ENCODE measurements at places on chromosomes 5 and 9.

DNA sequence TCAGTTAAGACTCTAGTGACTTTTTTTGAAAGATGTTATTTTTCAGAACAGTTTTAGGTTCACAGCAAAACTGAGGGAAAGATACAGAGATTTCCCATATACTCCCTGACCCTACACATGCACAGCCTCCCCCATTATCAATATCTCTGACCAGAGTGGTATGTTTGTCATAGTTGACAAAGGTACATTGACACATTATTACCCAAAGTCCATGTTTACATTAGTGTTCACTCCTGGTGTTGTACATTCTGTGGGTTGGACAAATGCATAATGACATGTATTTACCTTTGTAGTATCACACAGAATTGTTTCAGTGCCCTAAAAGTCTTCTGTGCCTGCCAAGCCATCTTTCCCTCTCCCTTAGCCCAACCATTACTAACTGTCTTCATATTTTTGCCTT, 470.7 kb upstream of the DMAC1 start:
- DNase-seq, result no peak

DNA sequence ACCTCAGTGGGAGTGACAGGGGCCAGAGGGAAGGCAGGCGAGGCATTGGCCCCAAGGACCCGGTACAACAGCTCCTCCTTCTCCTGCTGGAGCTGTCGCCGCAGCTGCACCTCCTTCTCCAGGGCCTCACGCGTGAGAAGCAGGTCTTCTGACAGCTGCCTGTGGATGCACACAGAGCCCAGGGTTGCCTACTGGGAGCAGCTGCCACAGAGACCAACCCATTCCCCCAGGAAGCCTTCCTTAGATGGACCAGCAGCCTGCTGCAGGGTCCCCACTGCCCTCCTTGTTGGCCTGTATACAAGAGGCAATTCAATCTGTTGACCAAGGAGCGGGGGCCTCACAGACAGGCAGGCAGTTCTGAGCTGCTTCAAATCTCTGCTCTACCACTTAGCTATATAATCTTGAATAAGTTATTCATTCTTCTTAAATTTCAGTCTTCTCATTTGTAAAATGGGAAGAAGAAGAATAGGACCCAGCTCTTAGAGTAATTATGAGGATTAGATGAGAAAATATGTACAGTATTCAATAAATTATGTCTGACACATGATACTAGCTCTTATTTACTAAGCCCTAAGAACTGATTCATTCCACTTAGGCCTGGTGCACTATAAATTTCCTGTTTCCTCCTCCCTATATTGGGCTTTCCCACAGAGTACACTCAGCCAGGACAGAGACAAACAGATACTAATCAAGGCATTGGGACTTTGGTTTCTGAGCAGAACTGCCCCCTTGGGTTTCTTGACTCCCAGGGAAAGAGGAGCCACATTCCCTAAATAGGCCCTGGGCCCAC, 26.1 kb upstream of the ANXA6 start:
- no peak for DNase-seq

DNA sequence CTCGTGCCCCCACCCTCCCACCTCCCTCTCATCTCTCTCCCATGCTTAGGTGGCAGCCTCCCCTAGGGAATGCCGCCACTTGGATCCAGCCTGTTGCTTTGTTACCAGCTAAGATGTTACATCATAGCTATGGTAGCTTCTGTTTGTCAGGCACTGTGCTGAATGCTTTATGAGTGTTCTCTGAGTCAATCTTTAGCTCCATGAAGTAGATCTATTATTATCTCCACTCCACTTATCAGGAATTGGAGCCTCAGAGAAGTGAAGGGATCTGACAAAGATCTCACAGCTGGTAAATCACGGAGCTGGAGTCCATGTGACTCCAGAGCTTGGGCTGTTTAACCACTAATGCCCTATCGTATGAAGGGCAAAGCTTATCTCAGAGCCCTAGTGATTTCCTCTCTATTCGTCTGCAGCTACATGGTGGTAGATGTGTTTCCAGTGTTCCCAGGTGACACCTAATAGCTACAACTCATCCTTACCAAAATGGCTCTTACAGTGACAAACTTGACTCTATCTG, 54.1 kb downstream of the GARNL3 start:
- DNase-seq, result no peak

DNA sequence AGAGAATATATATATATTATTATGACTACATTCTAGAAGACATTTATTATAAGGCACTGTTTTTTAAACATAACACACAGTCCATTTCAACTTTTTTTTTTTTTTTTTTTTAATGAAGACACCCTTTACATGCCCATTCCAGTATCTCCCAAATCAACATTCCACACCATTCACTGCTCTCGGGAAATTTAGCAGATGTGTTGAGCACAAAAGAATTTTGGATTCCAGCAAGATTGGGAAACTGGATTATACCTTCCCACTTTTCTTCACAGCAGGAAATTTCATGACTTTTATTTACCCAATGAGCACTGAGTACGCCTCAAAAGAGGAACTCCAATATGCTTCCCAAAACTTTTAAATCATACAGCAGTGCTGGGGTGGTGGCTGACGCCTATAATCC, 333.6 kb upstream of the DAB2 start:
- no peak for DNase-seq

- no peak for DNase-seq
Observed at GRCh38 chr5:121350181-121350930, 501.3 kb upstream of the FTMT start.

GRCh38 chr5:157582731-157583620, 7.4 kb upstream of the ADAM19 start:
- DNase-seq, result no peak

All from D721Med (cell line).